ENCODE measurements at places on chromosomes 6 and 20. TPM values are rescaled to one million over a fixed set of nuclear protein-coding genes. Genes with fewer than 3 reads are reported as not detected.
A peak's percentile ranks its signal among the peaks of the same experiment; 100 is the strongest.

GRCh38 chr6:81767163-81767891 is 14.8 kb upstream of the TENT5A start:
- no peak for DNase-seq

GRCh38 chr6:142378138-142378875 is 76.5 kb downstream of the ADGRG6 start:
- DNase-seq = no peak

DNA sequence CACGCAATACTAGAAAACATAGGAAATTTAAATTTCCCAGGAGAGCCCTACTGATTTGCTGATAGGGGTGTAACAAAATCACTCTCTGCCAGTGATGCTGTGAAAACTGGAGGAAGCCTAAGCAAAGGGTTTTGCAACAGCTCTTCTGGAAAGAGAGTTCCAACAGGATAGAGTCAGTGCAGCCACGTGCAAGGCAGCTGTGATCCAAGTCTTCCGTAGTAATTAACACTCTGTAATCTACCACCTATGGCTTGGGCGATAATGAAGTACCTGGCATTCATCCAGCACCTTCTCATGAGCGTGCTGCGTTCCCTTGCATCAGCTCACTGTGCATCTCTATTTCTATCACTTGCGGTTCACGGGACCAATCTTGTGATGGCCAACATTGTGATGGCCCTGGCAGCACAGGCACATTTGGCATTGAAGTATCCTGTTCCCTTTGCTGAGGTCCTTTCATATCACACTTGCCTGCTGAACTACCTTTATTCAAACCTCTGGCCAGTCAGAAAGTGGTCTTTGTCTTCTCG is 48.2 kb downstream of the IRF4 start:
- no peak for DNase-seq

- DNase-seq = no peak
Measured at GRCh38 chr20:57421253-57422220, 30.3 kb downstream of the RBM38 start.

DNA sequence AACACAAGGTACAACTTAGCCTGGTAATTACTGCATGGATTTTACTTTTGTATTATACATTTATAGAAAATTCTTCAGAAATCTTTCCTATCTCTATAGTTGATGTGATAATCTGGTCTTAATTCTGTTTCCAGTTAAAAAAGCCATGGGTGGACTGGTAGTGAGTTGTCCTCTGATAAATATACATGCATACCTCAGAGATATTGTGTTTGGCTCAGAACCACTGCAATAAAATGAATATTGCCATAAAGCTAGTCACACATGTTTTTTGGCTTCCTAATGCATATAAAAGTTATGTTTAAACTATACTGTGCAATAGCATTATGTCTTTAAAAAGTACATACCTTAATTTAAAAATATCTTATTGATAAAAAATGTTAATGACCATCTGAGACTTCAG is 708.6 kb upstream of the MARCKS start:
- DNase-seq = no peak

DNA sequence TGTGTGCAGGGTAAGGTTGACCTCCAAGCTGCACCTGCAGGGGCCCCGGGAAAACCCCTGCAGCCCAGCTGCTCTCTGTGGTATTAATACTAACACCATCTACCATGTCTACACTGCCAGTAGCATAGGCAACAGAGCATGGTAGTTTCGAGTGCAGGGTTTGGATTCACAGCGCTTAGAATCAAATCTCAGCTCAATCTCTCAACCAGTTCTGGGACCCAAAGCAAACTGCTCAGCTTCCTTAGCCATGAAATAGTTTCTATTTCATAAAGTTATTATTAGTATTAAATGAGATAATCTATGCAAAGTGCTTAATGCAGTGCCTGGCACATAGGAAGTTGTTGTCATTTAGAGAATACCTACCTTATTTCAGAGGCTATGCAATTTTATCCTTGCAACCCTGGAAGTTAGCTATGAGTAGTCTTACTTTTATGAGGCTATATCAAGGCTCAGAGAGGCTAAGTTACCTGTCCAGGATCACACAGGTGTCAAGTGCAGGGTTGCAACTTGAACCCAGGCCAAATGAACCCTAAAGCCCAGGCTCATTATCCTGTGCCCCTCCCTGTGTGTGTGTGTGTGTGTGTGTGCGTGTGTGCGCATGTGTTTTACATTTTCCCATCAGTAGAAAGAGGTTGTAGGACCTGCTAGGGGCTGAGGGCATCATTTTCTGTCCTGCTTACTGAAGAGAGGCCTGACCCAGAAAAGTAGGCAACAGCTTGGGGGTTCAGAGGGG is 27.6 kb upstream of the MRPS18A start:
- DNase-seq = peak; percentile 25

GRCh38 chr6:56172144-56172543 is 75.2 kb downstream of the COL21A1 start:
- no peak for DNase-seq

GRCh38 chr6:52361414-52361944 is 472 bp upstream of the PAQR8 start:
- DNase-seq = peak; percentile 72

DNA sequence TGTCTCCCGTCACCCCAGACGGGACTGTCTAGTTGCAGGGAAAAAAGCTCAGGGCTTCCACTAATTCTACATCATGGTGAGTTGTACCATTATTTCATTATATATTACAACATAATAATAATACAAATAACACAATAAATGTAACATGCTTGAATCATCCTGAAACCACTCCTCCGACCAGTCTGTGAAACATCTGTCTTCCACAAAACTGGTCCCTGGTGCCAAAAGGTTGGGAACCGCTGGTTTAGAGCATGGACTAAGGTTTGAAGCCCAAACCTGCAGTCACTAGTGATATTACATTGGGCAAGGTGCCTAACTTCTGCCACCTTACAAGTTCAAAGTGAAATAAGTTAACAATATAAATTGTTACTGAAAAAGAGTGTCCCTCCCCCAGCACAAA is 175.7 kb downstream of the PDE10A start:
- no peak for DNase-seq

DNA sequence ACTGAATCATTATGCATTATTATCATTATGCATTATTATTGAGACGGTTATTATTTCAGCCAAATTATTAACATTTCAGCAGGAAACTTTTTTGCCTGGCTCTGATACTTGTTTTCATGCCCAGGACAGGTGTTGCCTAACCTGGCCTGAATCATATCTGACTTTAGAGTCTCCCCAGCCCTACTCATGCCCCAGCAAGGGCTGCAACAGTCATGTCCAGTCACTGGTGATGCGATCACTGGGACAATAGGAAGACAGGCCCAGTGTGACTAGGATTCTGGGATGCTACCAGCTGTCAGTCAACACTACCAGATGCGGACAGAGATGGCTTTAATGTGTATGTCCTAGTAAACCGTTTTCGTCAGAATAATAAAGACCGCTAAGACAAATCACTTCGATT is 285.0 kb downstream of the KHDC1L start:
- no peak for DNase-seq

DNA sequence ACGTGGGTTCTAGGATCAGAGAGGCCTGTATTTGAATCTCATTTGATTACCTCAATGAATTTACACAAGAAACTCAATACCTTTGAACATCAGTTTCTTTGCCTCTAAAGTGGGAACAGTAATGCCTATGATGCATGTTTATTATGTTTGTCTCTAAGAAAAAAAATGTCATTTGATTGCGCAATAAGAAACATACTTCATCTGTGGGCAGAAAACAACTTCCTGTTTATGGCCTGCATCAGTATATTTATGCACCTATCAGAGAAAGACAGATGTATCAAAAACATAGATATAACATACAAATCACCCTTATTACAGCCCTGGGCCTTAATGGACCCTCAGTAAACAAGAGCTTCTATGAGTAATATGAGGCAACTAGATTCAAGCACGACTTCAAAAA is 516.4 kb upstream of the ARID1B start:
- DNase-seq = no peak

DNA sequence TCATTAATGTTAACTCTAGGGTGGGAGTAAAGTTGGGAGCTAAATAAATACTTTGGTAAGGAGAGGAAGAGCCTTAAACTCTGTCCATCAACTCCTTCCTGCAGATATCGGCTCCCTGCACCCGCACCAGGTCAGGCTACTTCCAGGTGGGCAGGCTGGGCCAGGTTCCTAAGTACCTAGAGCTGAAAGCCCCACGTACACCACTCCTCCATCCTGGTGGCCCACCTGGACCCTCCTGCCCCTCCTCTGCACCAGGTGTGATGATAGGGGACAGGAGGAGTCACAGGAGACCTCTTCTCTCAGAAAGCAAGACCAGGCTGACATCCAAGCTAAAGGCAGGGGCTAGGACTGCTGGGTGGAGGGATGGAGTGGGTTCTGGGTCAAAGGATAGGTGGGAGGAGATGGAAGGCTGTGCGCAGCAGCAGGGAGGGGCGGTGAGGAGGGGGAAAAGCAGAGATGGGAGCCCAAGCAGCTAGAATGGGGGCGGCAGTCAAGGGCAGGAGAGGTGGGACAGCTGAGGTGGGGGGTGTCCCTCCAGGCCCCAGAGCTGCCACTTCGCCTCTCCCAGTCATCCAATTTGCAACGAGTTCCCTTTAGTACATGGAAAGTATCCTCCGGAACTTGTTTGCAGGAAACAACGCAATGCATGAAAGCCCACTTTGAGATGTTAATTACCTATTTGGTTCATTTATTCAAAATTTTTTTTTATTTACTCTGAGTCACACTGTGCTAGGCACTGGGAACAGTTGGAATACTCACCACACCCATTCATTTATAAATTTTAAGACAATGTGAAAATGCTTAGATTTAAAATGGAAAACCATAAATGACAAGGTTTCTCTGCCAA is 15.2 kb upstream of the TOX2 start:
- DNase-seq = no peak

GRCh38 chr6:130473886-130474285 is 108.1 kb downstream of the TMEM200A start:
- DNase-seq = no peak

- DNase-seq = no peak
Measured at GRCh38 chr6:98838975-98839374, 4.6 kb downstream of the POU3F2 start.

- no peak for DNase-seq
Measured at GRCh38 chr6:118959903-118960302, 24.9 kb upstream of the MCM9 start.

The APOM gene
- 3.6 TPM for total RNA-seq

The GRIK2 gene
- 5.4 TPM for total RNA-seq

The SOX4 gene
- 3.9 TPM for total RNA-seq
